ENCODE measurements at places on chromosomes 7 and 10.

GRCh38 chr7:28224172-28224571, 43.6 kb upstream of the JAZF1 start:
- no peak for DNase-seq

DNA sequence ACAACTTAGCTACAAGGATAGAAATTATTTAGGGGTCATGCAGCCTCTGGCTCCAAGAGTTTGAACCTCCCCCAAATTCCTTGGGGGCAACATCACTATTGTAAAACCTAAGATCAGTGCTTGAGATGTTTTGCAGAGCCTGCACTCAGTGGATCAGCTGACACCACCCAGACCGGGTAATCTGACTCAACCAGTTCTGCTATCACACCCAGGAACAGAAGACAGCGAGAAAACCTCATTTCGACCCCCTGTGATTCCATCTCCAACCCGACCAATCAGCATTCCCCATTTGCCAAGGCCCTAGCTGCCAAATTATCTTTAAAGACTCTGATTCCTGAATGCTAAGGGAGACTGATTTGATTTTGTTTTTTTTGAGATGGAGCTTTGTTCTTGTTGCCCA, 5.2 kb downstream of the TACR2 start:
- DNase-seq = no peak

DNA sequence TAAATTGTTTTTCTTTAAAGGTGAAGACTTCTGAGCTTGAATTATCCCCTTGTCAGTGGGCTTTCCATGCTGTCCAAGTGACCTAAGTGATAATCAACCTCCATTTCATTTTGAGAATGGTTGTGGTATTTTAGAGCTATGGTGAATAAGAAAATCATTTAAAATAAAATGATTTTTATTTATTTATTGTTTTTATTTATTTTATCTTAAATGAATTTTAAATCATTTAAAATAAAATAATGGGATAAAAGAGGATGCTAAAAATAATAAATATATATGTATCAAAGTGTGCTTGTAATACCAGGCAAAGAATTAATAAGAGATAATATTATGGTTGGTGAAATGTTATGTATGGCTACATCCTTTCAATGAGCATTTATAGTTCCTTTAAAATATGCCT, 24.5 kb downstream of the CAV1 start:
- DNase-seq = no peak

DNA sequence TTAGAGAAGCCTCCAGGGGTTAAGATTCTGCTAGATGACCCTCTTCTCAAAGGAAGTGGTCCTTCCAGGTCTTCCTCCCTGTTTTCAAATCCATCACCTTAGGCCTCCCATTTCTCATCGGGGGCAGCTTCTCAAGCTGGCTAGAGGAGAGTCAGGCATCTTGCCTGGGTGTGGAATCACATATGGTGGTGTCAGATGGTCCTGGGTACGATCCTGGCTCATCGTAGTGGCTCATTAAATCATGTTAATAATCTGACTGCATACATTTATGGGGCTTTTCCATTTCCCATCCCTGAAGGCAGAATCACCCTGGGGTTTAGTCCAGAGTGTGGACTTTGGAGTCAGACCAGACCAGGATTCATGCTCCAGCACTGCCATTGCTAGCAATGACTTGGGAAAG, 132.6 kb downstream of the RPS24 start:
- DNase-seq = no peak

DNA sequence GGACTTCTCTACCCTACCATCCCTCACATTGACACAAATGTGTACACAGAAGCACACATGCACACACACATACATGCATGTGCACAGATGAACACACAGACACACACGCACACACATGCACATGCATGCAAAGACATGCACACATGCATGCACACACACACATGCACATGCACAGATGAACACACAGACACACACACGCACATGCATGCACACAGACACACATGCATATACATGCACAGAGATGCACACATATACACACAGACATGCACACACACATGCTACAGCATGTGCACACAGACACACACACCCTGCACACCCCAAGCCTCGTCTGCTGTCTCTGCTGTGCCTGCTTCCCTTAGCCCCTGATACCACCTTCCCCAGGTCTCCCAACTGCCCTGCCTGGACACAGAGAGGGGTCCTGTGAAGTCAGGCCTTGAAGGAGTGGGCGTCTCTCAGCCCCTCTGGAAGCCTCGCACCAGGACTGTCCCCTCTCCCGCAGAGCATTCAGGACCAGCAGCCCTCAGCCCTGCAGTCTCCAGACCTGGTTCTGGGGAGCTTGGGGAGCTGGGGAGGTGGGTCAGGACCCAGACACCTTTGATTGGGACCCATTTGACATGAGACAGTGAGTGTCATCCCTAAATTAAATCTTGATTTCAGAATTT, 181.8 kb downstream of the DNAJB6 start:
- DNase-seq = no peak

- no peak for DNase-seq
Measured at GRCh38 chr10:115903207-115903606, 369.8 kb downstream of the GFRA1 start.

DNA sequence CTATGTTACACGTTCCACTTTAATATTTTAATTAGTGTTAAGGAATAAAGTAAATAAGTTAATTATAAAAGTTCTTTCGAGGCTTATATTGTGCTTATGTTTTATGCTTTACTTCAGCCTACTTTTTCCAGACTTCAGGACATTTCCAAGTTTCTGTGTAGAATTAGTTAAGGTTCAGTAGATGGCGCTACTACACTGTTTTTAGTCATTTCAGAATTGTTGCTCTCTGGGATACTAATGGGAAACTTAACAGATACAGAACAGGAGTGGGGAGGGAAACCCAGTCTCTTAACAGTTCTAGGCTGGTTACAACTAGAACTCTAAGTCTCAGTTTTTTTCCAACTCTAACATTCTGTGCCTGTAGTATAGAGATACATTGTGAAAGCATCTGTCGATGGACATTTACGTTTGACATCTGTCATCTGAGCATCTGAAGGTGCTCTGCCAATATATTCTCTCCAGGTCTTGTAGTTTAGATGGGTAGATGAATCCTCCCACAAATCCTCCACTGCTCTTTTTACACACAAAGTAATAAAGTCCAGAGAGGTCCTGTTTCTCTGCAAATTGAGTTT, 56.8 kb upstream of the FAM171A1 start:
- peak; percentile 34 for DNase-seq

- no peak for DNase-seq
Measured at GRCh38 chr7:25238066-25238725, 9.9 kb upstream of the NPVF start.

DNA sequence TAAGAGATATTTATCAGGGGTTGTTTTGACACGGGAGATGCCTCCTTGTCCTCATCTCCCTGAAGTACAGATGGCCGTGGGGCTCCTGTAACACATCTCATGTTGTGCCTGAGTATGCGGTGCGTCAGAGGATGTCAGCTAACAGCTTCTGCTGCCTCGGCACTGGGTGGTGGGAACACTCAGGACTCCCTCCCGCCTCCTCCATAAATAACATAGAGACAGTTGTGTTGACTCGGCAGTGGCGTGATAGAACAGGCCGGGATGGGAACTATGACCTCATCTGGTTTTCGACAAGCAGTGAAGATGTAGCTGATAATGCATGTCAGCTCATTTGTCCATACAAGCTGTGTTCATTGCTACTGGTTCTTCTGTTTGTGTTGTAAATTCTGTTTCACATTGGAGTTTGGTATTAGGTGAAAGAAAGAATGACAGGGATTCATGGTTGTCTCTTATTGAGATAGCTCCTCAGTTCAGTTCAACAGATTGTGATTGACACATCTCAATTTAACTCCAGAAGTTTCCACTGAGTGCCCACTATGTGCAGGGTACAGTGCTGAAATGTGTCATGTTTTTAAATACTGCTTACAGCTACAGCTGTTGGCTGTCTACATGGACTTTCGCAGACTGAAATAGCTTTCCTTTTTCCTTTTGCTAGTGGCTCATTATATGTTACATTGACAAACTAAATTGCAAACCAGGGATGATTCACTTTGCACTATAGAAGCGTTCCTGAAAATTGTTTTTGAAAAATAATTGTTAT, 87.4 kb downstream of the CHN2 start:
- DNase-seq = no peak

GRCh38 chr7:75038508-75038907, 35.1 kb downstream of the RCC1L start:
- no peak for DNase-seq

DNA sequence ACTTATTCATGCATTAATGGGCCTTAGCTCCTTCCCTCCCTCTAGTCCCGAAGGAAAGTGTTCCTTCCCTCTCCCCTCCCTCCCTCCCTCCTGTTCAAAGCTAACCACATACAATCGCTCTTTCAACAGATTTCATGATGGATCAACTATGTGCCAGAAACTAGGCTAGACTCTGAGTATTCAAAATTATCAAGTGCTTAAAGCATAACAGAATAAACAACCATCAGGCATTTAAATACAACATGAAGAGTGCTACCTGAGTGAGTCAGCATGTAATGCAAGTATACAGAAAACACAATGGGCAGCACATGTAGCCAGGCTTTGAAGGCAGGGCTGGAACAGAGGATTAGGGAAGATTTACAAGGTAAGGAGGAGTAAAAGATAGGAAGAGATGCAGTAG, 11.3 kb downstream of the CHCHD3 start:
- no peak for DNase-seq

- DNase-seq = no peak
Measured at GRCh38 chr10:4384245-4384644, 441.8 kb upstream of the AKR1E2 start.

DNA sequence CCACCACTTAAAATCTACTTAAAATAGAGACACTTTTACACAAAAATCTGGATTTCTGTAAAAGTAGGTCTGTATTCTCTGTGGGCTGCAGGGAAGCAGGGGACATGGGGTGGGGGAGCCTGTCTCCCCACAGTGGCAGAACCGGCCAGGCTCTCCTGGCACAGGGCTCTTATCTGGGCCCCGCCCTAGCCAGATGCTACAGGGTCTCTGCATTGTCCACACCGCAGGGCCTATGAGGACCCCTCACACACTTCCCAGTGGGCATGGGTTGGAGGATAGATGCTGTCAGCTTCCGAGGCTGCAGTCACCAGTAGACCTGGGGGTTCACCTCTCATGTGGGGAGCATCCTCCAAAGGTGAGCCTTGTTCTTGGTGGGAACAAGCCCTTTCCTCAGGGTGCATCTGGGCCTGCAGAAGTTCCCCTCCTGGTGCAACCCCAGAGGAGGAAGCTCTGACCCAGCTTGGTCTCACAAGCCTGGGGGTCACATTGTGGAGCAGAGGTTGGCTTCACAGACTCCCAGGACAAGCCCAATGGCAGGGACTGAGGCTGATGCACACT, 15.4 kb upstream of the MYL7 start:
- no peak for DNase-seq

DNA sequence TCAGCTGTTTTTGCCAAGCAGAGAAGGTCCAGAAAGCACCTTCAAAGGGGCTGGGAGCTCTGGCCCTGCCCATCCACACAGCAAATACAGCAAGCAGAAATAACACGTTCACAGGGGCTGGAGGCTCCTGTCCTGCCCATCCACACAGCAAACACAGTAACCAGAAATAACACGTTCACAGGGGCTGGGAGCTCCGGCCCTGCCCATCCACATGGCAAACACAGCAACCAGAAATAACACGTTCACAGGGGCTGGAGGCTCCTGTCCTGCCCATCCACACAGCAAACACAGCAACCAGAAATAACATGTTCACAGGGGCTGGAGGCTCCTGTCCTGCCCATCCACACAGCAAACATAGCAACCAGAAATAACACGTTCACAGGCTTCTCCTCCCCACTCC, 558.1 kb downstream of the PTPRN2 start:
- no peak for DNase-seq

DNA sequence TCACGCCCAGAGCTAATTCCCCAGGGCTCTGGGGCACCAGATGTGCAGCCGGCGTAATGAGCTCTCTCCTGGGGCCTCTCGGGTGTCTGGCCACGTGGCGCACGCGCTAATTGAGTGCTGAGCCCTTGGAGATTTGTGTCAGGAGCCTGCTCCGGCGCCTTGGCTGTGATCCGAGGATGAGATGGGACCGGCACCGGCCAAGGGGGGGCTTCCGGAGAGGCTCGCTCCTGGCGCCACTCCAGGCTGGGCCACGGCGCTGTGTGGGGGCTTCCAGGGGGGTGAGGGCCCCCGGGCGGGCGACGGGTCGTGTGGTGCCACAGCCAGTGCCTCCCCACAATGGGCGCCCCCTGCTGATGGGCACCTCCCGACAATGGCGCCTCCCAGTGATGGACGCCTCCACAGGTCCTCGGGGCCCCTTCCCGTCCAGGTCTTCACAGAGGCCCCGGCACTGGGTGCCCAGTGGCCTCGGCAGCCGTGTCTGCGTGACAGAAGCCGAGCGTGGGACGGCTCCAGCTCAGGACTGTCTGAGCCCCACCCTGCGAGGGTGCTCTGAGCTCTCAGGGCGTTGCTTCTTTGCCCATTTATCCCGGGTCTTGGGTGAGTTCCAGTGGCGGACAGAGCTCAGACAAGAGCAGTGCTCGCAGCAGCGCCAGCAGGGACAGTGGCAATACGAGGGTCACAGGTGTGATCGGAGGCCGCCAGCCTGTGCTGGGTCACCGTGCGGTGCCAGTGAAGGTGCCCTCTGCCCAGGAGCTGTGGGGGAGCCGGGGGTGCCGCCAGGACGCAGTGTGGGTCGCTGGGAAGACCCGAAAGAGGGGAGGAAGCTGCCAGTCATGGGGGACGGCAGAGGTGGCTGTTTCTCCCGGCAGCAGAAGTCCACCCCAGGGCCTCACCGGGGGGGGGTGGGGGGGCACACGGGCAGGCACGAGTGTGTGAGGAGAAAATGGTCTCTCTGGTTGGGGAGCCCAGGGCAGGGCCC, 8.2 kb upstream of the NKX6-2 start:
- DNase-seq = no peak

- DNase-seq = no peak
Measured at GRCh38 chr10:78634389-78634815, 434.4 kb upstream of the ZMIZ1 start.

- DNase-seq = no peak
Measured at GRCh38 chr10:56662765-56663447, 301.8 kb upstream of the ZWINT start.

GRCh38 chr10:73828161-73828560, 16.8 kb upstream of the NDST2 start:
- no peak for DNase-seq

- no peak for DNase-seq
Measured at GRCh38 chr10:10865303-10865702, 152.4 kb upstream of the CELF2 start.

GRCh38 chr10:71344993-71345480, 26.0 kb downstream of the SLC29A3 start:
- DNase-seq = no peak

GRCh38 chr10:64376167-64376566, 855.0 kb downstream of the REEP3 start:
- no peak for DNase-seq

DNA sequence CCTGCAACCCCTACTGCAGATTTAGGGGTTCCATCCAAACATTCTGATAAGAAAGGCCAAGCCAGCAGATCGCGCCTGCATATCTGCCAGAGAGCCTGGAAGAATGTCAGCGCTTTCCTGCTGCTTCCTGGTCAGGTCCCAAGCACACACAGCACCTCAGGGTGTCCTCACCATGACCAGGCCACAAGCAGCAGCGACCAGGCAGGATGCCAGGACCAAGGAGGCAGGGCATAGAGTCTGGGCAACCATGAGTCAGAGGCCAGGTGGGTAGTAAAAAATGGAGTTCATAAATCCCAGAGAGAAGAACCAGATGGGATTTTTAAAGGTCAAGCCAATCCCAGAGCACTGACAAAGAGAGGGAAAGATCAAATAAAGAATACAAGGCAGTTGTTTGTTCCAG, 5.5 kb upstream of the FAM131B start:
- no peak for DNase-seq

GRCh38 chr10:36349445-36350078, 707.5 kb upstream of the FZD8 start:
- DNase-seq = peak; percentile 20

Data from fibroblast of the conjunctiva (primary cell).